ENCODE measurements at places on chromosomes 7 and 10. TPM values are rescaled to one million over a fixed set of nuclear protein-coding genes. Genes with fewer than 3 reads are reported as not detected.

Gene ERVW-1
- not detected for total RNA-seq

Gene OR6B1
- not detected for total RNA-seq

Gene AOAH
- not detected for total RNA-seq

DNA sequence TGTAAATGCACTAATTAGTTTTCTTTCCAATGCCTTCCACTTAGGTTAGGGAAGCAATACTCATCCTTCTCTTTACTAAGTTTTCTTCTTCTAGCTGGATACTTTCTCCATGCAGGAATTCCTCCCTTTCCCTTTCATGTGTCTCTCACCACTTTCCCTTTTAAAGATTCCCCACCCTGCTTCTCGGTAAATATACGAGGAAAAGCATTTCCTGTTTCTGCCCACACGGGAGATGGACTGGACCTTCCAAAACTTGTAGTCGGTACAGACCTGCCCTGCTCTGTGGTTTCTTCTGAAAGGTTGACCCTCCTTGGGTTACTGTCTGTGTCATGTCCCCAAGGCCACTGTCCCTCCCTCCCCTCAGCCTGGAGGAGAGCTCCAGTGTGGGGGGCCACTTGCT is 58.9 kb upstream of the LYZL2 start:
- no peak for DNase-seq
- H3K36me3 ChIP-seq: peaks cover 8% of the 10 kb centered on the region
- H3K4me3 ChIP-seq: peak overlapping the region; percentile 28
- H3K27ac ChIP-seq: no peak overlapping the region
- peaks cover 12% of the 10 kb centered on the region for H3K27me3 ChIP-seq
- H3K4me1 ChIP-seq: peaks cover 40% of the 10 kb centered on the region

- H3K27ac ChIP-seq: no peak overlapping the region
- H3K36me3 ChIP-seq: peaks cover 24% of the 10 kb centered on the region
- peaks cover 62% of the 10 kb centered on the region for H3K4me1 ChIP-seq
- H3K4me3 ChIP-seq: no peak overlapping the region
- H3K27me3 ChIP-seq: peaks cover 2% of the 10 kb centered on the region
- DNase-seq: no peak
Observed at GRCh38 chr7:139767561-139767982, 10.2 kb downstream of the HIPK2 start.
